ENCODE measurements at places on chromosomes 7 and 10. TPM values are rescaled to one million over a fixed set of nuclear protein-coding genes. Genes with fewer than 3 reads are reported as not detected.

Gene RET
- total RNA-seq: 0.45 TPM

Gene ACTR3C
- 4.8 TPM for total RNA-seq

Gene ATOH7
- total RNA-seq: not detected

Gene FFAR4
- not detected for total RNA-seq

Gene THSD7A
- total RNA-seq: not detected
